OCI-M1 (cell line): ENCODE measurements at places on chromosomes 13 and 19.

GRCh38 chr13:97627566-97627965 lies 193.6 kb downstream of the RAP2A start:
- peak; percentile 48 for DNase-seq

- DNase-seq, result peak; percentile 99
Observed at GRCh38 chr19:21835810-21836444, at the start of gene ZNF43. Gene ZNF43 (minus strand): TSS chr19:21836182. CDS start chr19:21836038, 144 bp downstream.

- DNase-seq, result no peak
Observed at GRCh38 chr13:96481482-96481881, 391.6 kb downstream of the HS6ST3 start.

DNA sequence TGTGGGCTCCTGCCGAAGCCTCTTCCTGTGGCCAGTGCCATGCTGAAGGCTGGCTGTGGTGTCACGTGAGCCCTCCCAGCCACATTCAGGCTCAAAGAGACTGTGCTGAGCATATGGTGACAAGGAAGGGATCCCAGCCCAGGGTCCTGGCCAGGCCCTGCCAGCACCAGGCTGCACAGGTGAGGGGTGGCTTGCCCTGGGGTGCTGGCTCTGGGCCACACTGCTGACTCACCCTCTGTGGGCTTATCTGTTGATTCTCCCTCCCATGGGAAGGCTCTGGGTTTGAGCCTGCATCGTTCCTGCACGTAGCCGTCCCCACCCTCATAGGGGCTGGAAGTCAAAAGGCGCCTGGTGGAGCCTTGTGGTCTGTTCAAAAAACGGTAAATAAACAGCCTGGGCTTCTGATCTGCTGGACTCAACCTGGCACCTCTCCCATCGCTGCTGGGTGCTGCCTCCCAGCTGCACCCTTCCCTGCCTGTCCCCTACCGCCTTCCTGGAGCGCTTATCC lies 31.1 kb downstream of the DNM2 start:
- DNase-seq, result peak; percentile 93

GRCh38 chr19:12453495-12453894 lies 12.7 kb upstream of the ZNF443 start:
- DNase-seq, result no peak

DNA sequence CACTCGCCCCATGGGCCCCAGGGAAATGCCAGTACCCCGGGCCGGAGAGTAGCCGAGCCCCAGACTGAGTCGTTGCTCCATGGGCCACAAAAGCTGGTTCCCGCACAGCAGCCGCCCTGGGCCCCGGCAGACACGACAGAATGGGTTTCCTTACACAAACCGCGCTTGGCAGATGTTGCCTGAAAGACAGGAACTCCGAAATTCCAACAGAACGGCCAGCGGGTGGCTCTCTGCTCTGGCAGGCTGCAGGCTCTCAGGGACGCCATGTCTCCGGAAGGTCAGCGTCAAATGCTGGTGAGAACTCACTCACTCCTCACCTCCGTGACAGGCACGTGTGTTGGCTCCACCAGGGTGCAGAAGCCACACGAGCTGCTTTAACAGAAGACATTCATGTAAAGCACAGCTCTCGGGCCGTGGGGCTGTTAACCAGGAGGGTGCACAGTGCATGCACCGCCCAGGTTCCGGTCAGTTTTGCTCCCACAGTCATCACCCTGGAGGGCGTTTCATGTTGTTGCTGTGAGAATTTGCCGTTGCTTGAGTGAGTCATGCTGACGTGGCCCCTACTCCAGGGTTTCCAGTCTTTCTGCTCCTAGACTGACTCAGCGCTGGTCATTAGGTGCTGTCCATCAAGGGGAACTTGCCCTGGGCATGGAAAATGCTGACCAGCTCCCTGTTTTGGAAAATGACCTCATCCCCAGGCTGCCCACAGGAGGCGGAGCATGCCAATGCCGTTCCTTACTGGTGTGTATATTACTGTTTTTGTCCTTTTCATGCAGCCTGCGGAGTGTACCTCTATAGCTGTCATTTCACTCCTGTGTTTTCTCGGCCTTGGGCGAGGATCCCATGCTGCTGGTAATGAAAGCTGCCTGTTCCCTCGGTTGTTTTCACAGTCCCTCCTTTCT lies 44.8 kb downstream of the ANKRD10 start:
- peak; percentile 75 for DNase-seq

DNA sequence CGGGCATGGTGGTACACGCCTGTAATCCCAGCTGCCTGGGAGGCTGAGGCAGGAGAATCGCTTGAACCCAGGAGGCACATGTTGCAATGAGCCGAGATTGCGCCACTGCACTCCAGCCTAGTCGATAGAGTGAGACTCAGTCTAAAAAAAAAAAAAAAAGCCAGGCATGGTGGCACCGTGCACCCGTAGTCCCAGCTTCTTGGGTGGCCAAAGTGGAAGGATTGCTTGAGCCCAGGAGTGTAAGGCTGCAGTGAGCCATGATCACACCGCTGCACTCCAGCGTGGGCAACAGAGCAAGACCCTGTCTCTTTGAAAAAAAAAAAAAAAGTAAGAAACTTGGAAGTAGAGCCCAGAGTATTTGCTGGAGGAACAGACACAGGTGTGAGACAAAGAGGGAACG lies 27.7 kb downstream of the CCDC8 start:
- no peak for DNase-seq

DNA sequence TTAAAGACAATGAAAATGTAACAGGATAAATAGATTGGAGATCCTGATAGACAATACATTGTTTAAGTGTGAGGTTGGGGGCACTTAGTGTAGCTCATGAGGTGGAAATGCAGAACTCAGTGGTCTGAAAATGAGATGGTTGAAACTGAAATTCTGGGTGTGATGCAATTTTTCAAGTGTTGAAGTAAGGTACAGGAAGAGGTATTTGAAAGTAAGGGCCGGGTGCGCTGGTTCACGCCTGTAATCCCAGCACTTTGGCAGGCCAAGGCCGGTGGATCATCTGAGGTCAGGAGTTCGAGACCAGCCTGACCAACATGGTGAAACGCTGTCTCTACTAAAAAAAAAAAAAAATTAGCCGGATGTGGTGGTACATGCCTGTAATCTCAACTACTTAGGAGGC lies 113.0 kb downstream of the UFM1 start:
- DNase-seq, result no peak

- DNase-seq, result no peak
Observed at GRCh38 chr13:83536941-83537340, 345.3 kb downstream of the SLITRK1 start.

- no peak for DNase-seq
Observed at GRCh38 chr13:49419276-49419675, 24.6 kb downstream of the CAB39L start.

GRCh38 chr19:30653646-30654386 lies 281.6 kb downstream of the ZNF536 start:
- no peak for DNase-seq

DNA sequence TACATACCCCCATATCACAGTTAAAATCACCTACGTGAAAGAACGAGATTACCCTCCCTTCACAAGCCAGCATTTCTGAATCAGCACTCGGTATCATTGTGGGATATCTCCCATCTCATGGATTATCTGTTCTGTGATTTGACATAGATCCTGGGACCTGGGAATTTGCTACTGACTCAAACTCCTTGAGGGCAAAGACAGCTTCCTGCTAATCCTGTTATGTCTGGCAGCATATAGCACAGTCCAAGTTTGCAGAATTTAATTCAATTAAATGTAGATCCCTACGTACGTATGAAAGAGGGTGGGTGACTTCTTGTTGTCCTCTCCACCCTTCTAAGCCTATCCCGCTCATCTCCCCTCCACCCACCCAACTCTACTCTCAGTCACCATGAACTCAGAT lies 476.5 kb downstream of the KLF5 start:
- DNase-seq, result no peak

DNA sequence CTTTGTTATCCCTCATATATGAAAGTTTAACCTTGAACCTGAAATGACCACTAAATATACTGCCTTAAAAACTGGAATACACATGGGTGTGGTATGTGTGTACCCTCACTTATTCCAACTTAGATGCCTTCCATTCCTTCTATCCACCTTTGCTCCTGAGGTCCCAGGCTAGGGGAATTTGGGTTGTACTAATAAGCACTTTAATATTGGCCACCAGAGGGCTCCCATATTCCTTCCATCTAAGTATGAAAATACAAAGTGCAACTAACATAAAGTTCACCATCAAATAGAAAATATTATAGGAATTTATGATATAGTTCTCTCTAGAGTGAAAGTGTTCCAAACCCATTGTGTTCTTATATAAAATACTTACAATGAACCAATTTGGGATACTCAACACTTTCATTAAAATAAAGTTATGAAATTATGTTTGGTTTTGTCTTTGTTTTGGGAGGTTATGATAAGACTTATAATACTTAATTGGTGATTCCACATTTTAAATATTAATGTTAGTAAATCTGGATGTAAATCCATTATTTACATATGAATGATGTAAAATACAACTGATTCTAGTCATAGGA lies 62.3 kb downstream of the ITGBL1 start:
- DNase-seq, result peak; percentile 80

DNA sequence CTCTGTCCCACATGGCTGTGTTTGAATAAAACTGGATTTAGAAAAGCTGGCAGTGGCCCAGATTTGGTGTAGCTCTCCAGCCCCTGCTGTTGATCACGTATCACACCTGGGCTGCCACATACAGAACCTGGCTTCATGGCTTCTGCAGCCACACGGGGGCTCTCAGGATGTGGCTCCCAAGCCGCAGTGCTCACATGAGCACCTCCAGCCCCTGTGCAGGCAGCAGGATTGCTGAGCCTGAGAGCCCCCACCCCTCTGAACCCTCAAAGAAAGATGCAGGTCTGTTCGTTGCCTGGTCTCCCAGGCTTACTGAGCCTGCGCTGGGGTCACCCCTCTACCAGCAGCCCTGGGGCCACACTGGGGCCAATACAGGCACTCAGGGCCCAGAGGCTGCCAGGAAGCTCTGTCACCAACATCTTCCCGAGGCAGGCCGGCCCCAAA lies 2.7 kb downstream of the PLEKHF1 start:
- no peak for DNase-seq

GRCh38 chr19:43229315-43229714 lies 23.9 kb upstream of the PSG4 start:
- DNase-seq, result peak; percentile 49

DNA sequence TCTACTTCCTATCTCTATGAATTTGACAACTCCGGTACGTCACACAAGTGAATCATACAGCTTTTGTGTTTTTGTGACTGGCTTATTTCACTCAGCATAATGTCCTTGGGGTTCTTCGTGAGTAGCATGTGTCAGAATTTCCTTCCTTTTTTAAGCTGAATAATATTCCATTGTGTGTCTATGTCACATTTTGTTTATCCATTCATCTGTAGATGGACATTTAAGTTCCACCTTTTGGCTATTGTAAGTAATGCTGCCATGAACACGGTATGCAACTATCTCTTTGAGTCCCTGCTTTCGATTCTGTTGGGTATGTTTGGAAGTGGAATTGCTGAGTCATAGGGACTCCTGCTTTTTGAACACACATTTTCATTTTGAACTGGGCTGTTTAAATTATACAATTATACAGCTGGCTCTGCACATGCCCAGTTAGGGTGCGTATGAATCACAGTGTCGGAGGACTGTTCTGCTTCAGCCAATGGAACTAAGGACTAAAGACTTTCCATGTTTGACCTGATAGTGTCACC lies 43.0 kb upstream of the C13orf42 start:
- peak; percentile 69 for DNase-seq

DNA sequence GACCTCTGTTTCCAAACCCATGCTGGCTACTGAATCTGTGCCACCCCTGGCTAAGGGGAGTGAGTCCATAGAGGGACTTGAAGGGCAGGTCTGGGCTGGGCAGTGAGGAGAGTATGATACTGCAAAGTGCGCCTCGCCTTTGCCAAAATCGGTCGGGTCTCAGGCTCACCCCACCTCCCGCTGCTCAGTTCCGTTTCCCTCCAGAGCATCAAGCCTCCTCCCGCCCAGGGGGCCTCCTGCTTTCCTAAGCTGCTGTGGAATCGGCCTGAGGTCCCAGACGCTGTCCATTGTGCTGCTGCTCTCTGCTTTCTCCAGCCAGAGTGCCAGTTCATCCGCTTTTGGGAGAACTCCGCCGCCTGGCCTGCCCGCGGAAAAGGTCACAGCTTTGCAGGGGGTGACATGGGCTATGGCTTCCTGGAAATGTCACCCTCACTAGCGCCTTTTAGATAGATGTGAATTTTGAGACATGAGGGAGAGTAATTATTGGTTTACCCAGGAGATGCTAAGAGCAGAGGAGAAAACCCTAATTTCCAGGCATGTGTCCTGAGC lies 1418.4 kb downstream of the UQCRFS1 start:
- peak; percentile 38 for DNase-seq

DNA sequence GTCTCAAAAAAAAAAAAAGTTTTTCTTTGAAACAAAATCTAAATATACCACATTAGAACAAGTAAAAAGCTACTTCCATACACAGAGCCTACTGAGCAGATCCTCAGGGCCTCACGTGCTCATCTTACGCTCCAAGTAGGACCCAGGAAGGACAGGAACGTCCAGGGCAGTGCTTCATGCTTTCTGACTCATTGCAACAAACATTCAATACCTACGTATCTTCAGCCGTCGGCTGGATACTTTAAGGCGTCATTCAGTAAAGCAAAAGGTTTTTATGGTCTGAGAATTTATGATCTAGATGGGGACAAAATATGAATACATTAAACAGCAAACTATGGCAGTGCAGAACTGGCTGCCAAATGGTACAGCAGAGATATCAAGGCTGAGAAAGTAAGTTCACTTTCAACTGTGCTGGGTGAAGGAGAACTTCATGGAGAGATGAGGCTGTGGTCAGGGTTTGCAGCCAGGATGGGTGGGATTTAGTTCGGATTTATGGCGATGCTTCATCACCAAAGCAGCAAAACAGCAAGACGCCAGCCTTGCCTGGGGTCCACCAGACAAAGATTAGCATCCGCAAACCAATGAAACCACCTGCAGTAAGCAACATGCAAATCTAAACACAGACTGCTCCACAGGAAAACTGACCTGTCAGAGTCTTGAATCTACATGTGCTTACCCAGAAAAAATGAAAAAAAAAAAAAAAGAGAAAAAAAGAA lies 20.5 kb downstream of the CARS2 start:
- no peak for DNase-seq

DNA sequence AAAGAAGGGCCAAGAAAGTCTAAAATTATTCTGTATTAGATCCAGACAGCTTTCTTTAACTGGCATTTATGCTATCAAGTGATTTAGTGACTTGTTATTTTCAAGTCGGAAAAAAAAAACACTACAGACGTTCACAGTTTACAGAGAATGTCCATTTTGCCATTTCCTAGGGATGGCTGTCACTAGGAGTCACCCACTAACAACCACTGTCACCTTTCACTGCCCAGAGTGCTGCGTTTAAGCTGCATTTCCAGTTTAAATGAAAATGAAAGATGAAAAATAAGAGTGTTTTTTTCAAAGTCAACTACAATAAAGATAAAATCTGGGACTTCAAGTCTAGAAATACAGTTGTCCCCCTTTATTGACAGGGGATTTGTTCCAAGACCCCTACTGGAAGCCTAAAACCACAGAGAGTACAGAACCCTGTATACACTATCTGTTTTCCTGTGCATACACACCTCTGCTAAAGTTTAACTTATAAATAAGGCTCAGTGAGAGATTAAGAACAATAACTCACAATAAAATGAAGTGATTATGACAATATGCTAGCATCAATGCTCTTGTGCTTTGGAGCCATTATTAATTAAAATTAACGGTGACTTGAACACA lies 112.5 kb downstream of the SACS start:
- no peak for DNase-seq

GRCh38 chr19:33306191-33306590 lies 3.9 kb upstream of the CEBPA start:
- DNase-seq, result no peak
